ENCODE measurements at places on chromosomes 6 and 20.

GRCh38 chr20:45157962-45158361 lies 16.7 kb upstream of the PI3 start:
- H3K4me3 ChIP-seq = no peak overlapping the region
- DNase-seq = no peak
- no peaks in the 10 kb centered on the region for H3K27me3 ChIP-seq
- H3K36me3 ChIP-seq = no peaks in the 10 kb centered on the region
- H3K4me1 ChIP-seq = no peaks in the 10 kb centered on the region
- H3K27ac ChIP-seq = no peak overlapping the region

DNA sequence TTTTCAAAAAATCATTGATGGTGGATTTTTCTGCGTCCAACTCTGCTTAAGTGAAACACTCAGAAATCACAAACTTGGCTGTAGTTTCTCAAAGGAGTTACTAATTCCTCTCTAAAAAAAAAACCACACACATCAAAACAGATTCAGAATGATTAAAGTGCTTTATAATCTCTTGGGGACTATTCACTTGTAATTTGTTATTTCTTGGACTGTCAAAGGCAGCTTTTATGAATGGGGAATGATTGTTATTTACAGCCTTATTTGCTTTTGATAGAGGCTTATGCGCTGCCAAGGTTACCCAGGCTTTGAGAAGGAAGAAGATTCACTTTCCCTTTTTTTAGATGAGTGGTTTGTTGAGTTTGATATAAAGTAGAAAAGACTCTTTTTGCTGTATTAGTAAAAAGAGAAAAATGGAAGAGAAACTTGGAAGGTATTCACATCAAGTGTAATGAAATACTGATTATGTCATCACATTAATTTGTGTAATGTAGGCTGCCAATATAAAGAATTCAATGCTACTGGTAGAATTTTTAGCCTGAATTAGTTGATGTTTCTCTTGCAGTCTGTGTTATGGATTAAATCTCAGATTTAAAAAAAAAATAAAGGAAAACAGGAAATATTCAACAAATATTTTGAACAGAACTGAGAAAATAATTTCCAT lies 381.0 kb upstream of the SASH1 start:
- no peaks in the 10 kb centered on the region for H3K36me3 ChIP-seq
- DNase-seq = no peak
- H3K27ac ChIP-seq = no peak overlapping the region
- no peaks in the 10 kb centered on the region for H3K4me1 ChIP-seq
- H3K4me3 ChIP-seq = no peak overlapping the region

GRCh38 chr6:156658186-156658965 lies 118.8 kb upstream of the ARID1B start:
- peaks cover 4% of the 10 kb centered on the region for H3K4me1 ChIP-seq
- H3K36me3 ChIP-seq = no peaks in the 10 kb centered on the region
- no peak for DNase-seq
- H3K27ac ChIP-seq = no peak overlapping the region
- H3K27me3 ChIP-seq = no peaks in the 10 kb centered on the region

DNA sequence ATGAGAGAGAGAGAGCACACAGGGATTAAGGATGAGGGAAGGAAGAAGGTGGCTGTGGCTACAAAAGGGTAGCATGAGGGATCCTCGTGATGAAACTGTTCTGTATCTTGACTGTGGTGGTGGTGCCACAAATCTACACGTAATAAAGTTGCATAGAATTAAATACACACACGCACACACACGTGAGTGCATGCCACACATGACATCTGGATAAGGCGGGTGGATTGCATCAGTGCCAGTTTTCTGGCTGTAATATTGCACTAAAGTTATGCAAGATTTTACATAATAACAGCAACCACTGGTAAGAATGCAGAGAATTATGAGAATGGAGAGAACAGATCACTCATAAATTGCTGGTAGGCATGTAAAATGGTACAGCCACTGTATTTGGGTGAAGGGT lies 16.9 kb upstream of the STK35 start:
- DNase-seq = no peak
- H3K4me1 ChIP-seq = peaks cover 2% of the 10 kb centered on the region
- no peaks in the 10 kb centered on the region for H3K27me3 ChIP-seq
- H3K36me3 ChIP-seq = no peaks in the 10 kb centered on the region

DNA sequence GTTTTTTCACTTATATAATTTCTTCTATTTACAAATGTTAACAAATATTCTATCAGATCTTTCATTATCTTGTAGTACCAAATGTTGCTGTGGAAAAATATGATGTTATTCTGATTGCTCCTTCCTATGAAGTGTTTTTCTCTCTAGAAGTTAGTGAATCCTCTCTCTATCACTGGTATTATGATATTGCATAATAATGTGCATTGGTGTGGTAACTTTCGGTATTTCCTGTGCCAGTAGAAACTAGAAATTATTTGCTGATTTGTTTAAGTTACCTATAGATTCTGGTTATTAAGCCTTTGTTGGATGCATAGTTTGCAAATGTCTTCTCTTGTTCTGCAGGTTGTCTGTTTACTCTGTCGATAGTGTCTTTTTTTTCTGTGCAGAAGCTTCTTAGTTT lies 342.5 kb downstream of the CENPW start:
- no peak for DNase-seq
- H3K4me1 ChIP-seq = no peaks in the 10 kb centered on the region
- H3K36me3 ChIP-seq = no peaks in the 10 kb centered on the region
- no peaks in the 10 kb centered on the region for H3K27me3 ChIP-seq

DNA sequence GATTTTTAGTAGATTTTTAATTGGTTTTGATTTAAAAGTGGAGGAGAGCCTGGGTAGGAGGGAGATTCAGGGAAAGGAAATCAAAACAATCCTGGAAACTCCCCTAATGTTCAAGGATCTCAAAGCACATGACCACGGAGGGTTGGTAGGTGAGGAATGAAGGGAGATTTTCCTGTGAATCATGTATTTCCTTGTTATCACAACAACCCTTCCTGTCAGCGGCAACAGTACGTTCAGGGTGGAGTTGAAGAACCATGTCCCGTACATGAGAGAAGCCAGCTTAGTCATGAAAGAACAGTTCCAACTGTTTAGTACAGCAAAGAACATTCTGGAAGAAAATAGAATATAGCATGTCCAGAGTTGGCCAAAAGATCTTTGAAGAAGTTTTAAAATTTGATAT lies 79.4 kb upstream of the SCAF8 start:
- no peak overlapping the region for H3K27ac ChIP-seq
- DNase-seq = no peak
- no peaks in the 10 kb centered on the region for H3K4me1 ChIP-seq
- no peak overlapping the region for H3K4me3 ChIP-seq
- H3K36me3 ChIP-seq = no peaks in the 10 kb centered on the region

DNA sequence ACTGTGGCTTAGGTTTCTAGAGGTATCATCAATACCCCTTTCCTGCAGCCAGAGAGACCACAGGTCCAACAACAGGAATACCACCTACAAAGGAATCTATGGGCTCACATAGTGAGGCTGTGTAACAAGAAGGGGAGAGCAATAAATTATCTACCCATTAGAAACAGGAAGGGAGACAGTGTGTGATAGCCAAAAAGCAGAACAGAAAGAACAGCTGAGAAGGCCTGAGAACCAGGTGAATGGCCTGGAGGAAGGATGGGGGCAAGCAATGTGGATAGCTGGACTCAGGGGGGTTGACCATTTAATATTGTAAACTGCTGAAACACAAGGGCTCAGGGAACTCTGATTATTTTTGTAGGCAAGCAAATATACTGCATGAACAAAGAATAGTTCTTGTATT lies 628.2 kb downstream of the COL12A1 start:
- no peaks in the 10 kb centered on the region for H3K27me3 ChIP-seq
- no peak overlapping the region for H3K27ac ChIP-seq
- H3K36me3 ChIP-seq = no peaks in the 10 kb centered on the region
- H3K4me3 ChIP-seq = no peak overlapping the region

- no peaks in the 10 kb centered on the region for H3K27me3 ChIP-seq
- H3K4me3 ChIP-seq = no peak overlapping the region
- no peak overlapping the region for H3K27ac ChIP-seq
- DNase-seq = no peak
- peaks cover 8% of the 10 kb centered on the region for H3K4me1 ChIP-seq
- H3K36me3 ChIP-seq = no peaks in the 10 kb centered on the region
Measured at GRCh38 chr20:917416-917815, 1.3 kb upstream of the ANGPT4 start.

GRCh38 chr6:110332281-110332680 lies 25.9 kb downstream of the METTL24 start:
- H3K27ac ChIP-seq = no peak overlapping the region
- H3K36me3 ChIP-seq = no peaks in the 10 kb centered on the region
- no peak overlapping the region for H3K4me3 ChIP-seq
- H3K27me3 ChIP-seq = no peaks in the 10 kb centered on the region
- peaks cover 3% of the 10 kb centered on the region for H3K4me1 ChIP-seq

DNA sequence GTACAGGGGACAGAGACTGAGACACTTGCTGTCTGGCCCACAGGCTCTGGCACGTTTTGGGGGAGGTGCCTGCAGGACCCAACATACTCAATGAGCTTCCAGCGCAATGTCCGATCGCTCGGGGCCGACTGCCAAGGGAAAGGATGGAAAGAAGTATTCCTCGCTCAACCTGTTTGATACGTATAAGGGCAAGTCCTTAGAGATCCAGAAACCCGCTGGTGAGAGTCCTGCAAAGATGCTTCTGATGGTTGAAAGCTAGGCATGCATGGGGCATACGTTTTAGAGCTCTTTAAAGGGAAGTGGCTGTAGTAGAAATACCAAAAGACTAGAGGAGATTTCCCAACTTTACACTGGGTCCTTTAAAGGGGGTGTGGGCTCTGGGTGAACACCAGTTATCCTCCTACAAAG lies 2.2 kb downstream of the PRRC2A start:
- peaks cover 42% of the 10 kb centered on the region for H3K36me3 ChIP-seq
- no peaks in the 10 kb centered on the region for H3K27me3 ChIP-seq
- no peaks in the 10 kb centered on the region for H3K4me1 ChIP-seq

DNA sequence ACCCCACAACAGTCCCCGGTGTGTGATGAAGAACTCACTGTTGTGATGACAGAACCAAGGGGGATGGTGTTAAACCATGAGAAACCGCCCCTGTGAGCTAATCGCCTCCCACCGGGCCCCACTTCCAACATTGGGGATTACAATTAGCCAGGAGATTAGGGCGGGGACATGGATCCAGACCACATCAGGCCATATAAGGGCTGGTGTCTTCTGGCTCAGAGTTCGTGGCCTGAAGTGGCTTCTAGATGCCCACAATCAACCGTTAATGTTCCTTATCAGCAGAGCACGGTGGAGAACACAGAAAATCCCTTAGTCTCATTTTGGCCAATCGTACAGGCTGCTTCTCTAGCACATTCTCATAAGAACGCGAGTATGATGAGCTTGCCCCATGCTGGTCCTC lies 10.9 kb upstream of the MAS1 start:
- no peak overlapping the region for H3K4me3 ChIP-seq
- H3K4me1 ChIP-seq = 0 out of 2 replicates have a peak, but pooled peaks cover 2% of the 10 kb centered on the region
- no peak overlapping the region for H3K27ac ChIP-seq
- no peaks in the 10 kb centered on the region for H3K36me3 ChIP-seq
- H3K27me3 ChIP-seq = no peaks in the 10 kb centered on the region
- DNase-seq = no peak

DNA sequence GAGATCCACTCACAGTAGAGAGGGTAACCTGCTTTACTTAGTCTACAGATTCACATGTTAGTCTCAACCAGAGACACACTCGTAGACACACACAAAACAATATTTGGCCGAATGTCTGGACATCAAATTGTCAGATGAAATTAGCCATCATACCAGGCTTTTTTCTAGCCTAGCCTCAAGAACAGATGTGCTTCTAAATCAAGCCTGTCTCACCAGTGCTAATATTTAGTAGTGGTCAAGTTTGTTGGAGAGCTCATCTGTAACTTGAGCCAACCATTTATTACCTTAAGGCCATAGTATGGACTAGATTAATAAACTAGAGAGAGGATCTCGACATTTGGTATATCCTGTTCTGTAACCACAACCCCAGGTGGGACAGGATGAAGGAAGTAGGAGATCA lies 1118.8 kb upstream of the MAP3K7 start:
- no peaks in the 10 kb centered on the region for H3K27me3 ChIP-seq
- no peaks in the 10 kb centered on the region for H3K4me1 ChIP-seq
- H3K4me3 ChIP-seq = no peak overlapping the region
- no peak overlapping the region for H3K27ac ChIP-seq
- no peaks in the 10 kb centered on the region for H3K36me3 ChIP-seq
- DNase-seq = no peak

DNA sequence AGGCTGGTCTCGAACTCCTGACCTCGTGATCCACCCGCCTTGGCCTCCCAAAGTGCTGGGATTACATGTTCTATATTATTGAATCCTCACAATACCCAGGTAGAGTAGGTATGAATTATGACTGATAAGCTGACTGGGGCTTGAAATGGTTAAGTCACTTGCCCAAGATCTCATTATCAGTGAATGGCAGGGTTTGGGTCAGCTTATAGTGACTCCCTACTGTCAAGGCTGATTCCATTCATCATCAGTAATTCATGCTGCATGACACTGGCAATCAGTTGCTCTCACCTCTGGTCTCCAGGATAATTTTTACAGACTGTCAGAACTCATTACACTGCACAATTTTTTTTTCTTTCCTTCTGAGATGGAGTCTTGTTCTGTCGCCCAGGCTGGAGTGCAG lies 127.6 kb downstream of the KIF13A start:
- no peak overlapping the region for H3K27ac ChIP-seq
- H3K36me3 ChIP-seq = no peaks in the 10 kb centered on the region
- H3K4me1 ChIP-seq = no peaks in the 10 kb centered on the region
- no peaks in the 10 kb centered on the region for H3K27me3 ChIP-seq
- H3K4me3 ChIP-seq = no peak overlapping the region

DNA sequence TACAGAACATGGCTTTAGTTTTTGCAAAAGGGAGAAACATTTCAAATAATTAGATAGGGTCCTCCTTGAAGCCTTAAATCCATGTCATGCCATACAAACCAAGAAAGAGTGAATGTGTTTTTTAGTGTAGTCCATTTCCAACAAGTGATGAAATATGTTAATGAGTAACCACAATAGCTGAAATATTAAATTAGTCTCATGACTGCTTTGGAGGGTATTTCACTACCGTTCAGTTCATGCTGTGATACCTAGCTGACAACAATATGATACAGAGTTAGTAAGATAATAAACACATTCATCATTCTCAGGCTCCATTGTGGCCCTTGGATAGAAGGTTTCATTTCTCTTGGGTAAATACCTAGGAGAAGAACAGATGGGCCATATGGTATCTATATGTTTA lies 5.8 kb upstream of the ID4 start:
- H3K36me3 ChIP-seq = no peaks in the 10 kb centered on the region
- no peaks in the 10 kb centered on the region for H3K27me3 ChIP-seq
- no peaks in the 10 kb centered on the region for H3K4me1 ChIP-seq
- no peak for DNase-seq
- H3K4me3 ChIP-seq = no peak overlapping the region

DNA sequence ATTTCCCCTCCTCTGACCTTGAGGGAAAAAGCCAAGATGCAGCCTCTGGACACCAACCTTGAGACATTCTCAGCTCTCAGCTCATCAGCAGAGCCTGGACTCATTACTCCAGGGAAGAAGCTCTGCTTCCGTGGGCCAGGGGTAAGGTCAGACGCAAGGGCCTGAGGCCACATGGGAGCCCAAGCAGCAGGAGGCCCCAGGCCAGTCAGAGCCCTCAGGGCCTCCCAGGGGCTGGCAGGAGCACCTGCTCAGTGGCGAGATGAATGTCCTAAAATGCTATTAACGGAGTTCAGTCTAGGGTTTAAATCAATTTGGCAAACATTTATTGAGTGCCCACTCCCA lies 208.6 kb downstream of the ERMARD start:
- no peaks in the 10 kb centered on the region for H3K27me3 ChIP-seq
- H3K36me3 ChIP-seq = no peaks in the 10 kb centered on the region
- peaks cover 1% of the 10 kb centered on the region for H3K4me1 ChIP-seq
- DNase-seq = no peak

- no peak overlapping the region for H3K27ac ChIP-seq
- H3K27me3 ChIP-seq = no peaks in the 10 kb centered on the region
- H3K4me3 ChIP-seq = no peak overlapping the region
- peaks cover 54% of the 10 kb centered on the region for H3K36me3 ChIP-seq
- no peaks in the 10 kb centered on the region for H3K4me1 ChIP-seq
Measured at GRCh38 chr6:31530659-31531058, 1.9 kb downstream of the MCCD1 start.

All from iPS DF 6.9 (cell line).